ENCODE measurements at places on chromosomes 16 and 17.

DNA sequence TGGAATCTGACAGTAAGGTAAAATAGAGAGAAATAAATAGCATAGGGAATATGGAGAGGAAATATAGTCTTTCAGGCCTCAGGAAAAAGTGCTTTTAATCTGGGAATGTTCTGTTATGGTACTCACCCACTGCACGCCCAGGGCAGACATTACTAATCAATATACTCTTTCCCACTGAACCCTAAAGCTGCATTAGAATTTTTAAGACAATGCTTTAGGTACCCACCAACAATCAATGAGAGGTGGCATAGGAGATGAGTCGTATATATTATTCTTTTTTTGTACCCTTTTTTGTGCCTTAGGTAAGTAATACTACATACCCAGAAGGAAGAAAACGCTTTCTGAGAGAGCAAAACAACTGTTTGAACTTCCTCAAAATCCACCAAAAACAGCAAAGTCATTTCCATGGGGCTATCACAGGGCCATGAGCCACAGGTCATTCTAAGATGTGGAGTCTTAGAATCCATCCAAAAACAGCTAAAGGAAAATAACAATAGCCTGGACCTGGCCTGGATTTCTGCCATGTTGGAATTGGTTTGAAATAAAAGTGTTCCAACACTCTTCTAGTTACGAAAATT is 542.1 kb downstream of the XYLT1 start:
- DNase-seq = no peak

GRCh38 chr17:50207792-50208567 is 6.5 kb upstream of the COL1A1 start:
- no peak for DNase-seq

GRCh38 chr17:75830164-75831031 is 13.8 kb downstream of the UNC13D start:
- DNase-seq = no peak

- peak; percentile 94 for DNase-seq
These were observed 13.7 kb upstream of the GUCY2D start for GRCh38 chr17:7988750-7989178.

- no peak for DNase-seq
These were observed 41.1 kb upstream of the TANGO6 start for GRCh38 chr16:68802190-68802589.

DNA sequence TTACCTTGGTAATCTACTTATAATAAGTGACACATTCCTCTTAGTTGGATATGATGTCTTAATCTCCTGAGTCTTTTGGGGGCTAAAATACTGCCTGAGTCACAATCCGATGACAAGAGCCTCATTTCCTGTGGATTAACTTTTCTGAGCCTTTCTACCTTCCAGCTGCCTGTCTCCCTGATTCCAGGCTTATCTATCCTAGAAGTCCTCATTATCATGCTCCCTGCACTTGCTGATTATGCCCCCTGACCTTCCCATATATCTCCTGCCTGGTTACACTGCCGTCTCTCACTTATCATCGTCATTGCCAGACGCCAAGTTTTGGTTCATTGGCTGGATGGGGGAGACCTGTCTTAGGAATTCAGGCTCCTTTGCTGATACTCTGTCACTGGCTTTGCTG is 727.4 kb upstream of the CA10 start:
- DNase-seq = no peak

DNA sequence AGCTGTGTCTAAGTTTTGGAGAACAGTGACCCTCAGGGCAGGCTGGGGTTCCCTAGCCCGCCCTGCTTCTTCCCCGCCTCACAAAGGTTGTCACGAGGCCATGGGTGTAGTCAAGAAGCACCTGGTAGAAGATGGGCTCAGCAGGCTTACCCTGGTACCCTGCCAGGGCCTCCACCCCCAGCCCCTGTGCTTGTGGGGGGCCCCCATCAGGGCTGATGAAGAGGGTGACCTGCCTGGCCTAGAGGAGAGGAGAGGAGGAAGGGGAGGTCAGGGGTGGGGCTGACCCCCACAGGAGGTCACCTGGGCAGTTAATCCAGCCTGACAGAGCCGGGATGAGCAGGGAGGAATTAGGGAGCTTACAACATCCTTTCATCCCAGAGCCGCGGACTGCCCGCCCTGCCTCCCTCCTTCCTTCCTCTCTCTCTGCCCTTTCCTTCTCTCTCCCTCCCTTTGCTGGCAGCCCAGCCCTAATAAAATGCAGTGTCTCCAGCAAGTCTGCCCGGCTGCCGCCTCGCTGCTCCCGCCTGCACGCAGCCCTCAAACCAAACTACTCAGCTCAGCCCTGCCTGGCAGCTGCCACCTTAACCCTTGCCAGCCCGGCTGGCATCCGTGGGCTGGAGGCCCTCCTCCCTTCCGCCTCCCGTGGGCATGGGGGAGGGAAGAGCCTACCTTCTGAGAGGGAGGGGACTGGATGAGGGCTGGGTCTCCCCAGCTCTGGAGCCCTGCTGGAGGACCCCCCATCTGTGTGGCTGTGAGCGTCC is 7.2 kb downstream of the DLX3 start:
- DNase-seq = peak; percentile 65

GRCh38 chr17:13638855-13639458 is 37.2 kb upstream of the HS3ST3A1 start:
- DNase-seq = no peak
